ENCODE measurements at places on chromosomes 6 and 20.

DNA sequence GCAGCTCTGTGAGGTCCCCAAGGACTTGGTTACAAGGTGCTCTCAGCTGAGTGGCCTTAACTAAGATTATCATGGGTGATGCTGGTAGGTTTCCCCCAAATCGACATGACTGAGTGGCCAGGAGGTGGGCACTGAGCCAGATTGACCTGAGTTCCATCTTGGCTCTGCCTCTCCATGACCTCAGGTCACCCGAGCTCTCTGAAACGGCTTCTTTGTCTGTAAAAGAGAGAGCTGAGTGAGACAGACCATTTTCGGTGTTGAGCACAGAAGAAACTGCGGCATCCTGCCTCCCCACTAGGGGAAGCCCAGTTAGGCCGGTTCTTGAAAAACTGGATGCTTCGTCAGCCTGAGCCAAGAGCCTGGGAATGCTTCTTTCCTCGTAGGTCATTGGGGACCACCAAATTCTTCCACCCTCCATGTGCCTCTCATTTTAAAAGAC lies 14.1 kb upstream of the STX16 start:
- no peak for DNase-seq

DNA sequence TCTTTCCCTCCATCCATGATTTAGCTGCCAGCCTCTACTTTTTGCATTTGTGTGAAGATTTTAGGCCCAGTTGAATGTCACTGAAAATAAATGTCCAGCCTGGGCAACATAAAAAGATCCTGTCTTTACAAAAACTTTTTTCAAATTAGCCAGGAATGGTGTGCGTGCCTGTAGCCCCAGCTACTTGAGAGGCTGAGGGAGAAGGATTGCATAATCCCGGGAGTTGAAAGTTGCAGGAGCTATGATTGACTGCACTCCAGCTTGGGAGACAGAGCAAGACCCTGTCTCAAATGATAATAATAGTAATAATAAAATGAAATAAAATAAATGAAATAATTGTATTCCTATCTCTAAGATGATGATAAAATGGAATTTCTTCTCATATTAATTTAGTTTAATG lies 5.0 kb upstream of the GFOD1 start:
- no peak for DNase-seq

DNA sequence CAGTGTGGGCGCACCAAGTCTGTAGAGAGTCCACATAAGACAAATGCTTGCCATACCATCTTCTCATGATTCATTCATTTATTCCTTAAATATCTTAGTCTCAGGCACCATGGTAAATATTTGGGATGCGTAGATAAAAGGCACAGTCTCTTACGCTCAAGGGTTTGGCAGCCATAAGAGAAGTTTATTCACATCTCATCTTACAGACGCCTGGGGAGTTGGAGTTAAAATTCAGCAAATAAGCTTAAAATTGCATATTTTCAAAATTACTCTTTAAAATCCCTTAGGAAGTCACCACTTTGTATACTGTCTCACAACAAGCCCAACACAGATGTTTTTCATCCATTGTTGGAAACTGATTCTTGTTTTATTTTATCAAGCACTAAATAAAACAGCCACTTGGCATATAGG lies 363.3 kb downstream of the KIF16B start:
- no peak for DNase-seq

GRCh38 chr6:161613711-161614110 lies 339.9 kb upstream of the AGPAT4 start:
- no peak for DNase-seq

- no peak for DNase-seq
Measured at GRCh38 chr6:163776196-163776905, 361.8 kb downstream of the QKI start.

GRCh38 chr6:130138116-130138908 lies 84.4 kb downstream of the SAMD3 start:
- DNase-seq: no peak

DNA sequence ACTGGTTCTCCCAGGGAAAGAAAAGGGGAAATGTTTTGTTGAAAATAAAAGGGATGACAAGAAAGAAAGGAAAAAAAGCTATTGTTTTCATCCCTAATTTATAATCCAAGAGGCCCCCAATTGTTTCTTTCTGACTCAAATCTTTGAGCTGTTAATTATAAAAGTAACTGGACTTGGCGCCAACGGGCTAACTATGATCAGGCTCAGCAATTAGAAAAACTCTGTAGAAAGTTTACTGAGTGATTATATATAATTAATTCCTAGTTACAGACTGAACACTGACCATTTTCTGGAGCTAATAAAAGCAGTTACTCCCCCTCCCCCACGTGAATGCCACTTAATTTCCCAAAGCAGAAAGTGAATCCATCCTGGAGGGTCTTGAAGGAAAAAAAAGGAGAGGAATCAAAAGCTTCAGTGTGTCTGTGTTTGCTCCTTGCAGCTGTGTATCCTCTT lies 3.2 kb downstream of the ZMYND8 start:
- peak; percentile 22 for DNase-seq

DNA sequence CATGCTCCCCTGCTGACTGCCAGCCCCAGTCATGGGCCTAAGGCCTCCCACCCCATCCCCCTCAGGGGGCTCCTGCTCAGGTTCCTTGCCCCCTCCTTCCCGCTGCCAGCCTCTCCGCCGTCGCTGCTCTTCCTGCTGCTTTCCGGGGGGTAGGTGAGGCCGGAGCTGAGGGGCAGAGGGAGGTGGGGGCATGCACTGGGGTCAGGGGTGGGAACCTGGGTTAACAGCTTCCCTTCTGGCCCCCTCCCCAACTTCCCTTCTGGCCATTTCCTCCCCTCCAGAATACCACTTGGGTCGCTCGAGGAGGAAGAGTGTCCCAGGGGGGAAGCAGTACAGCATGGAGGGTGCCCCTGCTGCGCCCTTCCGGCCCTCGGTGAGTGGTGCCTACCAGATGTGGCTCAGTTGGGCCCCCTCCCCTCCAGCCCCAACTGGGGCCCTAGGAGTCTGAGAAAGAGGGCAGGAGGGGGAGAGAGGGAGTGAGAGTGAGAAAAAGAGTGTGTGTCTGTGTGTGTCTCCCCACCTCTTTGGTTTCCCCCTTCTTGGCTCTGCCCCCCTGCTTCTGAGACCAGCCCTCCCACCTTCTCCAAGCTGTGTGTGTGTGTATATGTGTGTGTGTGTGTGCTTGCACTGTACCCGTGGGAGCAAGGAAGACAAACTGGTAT lies 12.1 kb downstream of the SYNGAP1 start:
- DNase-seq: no peak

GRCh38 chr6:150646228-150646627 lies 46.5 kb downstream of the PLEKHG1 start:
- no peak for DNase-seq

GRCh38 chr20:44756011-44756688 lies 10.5 kb downstream of the KCNK15 start:
- DNase-seq: no peak

DNA sequence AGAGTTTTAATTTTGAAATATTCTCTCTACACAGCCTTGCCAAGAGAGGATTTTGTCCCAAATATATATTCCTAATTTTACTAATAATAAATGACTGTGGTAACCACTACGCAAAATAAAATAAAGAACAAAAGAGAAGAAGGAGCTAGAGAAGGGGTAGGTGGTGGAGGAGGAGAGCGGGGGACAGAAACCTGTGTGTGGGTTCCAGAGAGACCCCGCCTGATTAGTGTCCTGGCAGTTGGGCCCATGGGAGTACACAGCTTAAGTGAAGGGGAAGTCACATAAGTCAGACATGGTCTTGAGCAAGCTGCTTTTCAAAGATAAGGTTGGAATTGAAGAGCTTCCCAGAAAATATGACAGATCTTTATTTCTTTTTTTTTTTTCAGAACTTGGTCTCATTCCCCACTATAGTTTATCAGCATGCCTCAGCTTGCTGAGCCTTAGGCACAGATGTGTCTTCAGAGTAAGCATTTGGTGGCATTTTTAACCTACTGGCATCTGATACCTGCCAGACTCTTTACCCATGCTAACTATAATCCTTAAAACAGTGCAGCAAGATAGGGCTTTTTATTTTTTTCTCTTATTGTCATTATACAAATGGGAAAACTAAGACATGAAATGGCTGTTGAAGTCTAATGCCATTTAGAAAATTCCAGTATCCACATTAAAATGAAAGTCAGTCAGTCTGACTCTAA lies 9.6 kb upstream of the RHAG start:
- no peak for DNase-seq

DNA sequence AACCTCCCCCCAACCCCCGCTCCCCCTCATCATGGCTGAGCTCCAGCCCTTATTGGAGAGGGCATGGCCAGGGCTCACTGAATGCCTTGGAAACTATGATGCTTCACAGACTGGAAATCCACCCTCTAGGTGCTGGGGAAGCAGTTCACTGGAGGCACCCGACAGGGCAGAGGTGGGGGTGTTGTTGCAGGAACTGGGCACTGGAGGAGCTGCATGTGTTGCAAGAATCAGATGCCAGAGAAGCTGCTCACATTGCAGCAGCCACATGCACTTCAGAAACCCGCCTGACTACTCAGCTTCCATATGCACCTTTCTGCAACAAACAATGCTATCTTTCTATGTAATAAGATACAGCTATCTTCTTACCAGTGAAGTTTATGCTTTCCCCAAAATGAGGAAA lies 7.9 kb upstream of the TBPL1 start:
- DNase-seq: no peak

- DNase-seq: no peak
Measured at GRCh38 chr6:122180132-122180531, 219.3 kb upstream of the HSF2 start.

- no peak for DNase-seq
Measured at GRCh38 chr6:161319231-161319630, 45.4 kb upstream of the AGPAT4 start.

DNA sequence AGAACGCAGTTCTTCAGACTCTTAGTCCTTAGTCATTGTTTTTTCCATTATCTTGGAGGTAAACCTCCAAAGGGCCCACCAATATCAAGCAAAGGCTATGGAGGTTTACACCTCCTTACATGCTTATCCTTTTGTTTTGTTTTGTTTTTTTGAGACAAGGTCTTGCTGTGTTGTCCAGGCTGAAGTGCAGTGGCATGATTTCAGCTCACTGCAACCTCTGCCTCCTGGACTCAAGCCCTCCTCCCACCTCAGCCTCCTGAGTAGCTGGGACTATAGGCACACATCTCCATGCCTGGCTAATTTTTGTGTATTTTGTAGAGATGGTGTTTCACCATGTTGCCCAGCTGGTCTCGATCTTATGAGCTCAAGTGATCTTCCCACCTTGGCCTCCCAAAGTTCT lies 26.3 kb downstream of the ADGRG6 start:
- DNase-seq: no peak

- no peak for DNase-seq
Measured at GRCh38 chr20:18790787-18791186, 22.8 kb upstream of the SCP2D1 start.

GRCh38 chr6:38367231-38367630 lies 272.5 kb downstream of the BTBD9 start:
- no peak for DNase-seq

DNA sequence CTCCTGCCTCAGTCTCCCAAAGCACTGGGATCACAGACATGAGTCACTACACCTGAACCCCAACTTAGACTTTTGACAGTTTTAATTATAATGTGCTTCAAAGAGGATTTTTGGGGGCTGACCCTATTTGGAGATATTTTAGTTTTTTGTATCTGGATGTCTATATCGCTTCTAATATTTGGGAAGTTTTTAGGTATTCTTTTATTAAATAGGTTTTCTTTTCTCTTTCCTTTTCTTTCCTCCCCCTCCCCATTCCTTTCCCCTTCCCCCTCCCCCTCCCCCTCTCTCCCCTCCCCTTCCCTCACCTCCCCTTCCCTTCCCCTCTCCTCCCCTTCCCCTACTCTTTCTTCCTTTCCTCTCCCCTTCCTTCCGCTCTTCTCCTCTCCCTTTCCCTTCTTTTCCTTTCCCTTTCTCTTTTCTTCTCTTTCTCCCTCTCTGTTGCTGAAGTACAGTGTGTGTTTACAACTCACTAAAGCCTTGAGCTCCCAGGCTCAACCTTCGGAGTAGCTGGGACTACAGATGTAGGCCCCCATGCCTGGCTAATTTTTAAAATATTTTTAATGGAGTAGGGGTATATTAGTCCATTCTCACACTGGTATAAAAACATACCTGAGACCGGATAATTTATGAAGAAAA lies 24.4 kb upstream of the NKX2-4 start:
- no peak for DNase-seq

- DNase-seq: no peak
Measured at GRCh38 chr20:49905415-49906091, 9.8 kb downstream of the SPATA2 start.

DNA sequence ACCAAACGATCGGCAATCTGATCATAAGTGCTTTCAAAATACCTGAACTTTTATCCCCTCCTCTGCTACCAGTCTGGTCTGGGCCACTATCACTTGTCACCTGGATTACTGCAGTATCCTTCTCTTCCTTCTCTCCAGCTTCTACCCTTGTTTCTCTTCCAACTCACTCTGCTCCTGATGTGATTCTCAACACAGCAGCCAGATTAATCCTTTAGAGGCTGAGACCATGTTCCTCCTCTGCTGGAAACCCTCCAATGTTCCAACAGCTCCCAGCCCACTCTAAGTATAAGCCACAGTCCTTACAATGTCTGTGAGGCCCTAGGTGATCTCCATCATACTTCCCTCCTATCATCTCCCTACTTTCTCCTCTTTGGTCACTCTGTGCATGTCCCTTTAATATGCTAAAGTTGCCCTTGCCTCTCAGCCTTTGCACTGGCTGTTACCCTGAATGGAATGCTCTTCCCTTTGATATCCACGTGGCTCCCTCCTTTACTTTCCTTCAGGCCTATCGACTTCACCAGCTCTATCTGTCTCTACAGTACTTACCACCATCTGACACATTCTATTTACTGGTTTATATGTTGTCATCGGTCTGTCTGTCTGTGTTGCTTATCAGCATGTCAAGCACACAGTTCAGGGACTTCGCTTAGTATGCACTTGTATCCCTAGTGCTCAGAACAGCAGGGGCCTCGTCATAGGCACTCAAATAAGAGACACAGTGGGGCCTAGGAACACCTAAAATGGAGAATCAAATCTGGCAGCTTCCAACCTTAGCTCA lies 35.0 kb upstream of the RNF24 start:
- DNase-seq: no peak

DNA sequence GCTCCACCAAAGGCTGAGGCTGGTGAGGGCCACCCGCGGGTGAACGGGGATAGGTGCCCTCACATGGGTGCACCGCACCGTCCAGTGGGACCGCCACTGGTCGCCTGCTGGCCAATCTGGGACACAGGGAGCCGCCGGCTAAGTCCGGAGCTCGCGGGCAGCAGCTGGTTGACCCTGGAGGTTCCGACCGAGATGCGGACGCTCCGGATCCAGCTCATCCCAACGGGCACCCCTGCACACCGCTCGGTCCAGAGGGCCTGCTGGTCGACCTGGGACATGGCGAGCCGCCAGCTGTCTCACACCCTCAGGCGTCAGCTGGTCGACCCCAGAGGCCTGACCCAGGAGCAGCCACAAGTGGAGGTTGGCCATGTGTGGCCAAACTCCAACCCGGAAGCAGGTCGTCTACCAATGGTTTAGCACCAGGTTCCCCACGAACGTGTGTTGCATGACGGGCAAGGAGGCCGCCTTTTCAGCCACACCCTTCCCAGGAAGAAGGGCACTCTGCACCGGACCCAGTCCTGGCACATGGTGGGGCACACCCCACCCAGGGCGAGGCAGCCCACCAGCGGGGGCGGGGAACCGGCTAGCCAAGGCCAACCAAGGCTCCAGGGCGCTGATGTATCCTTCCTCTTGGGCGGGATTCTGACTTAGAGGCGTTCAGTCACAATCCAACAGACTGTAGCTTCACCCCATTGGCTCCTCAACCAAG lies 746.0 kb upstream of the DEFB115 start:
- DNase-seq: no peak

Data from NCI-H1092 treated with DMSO at 0.1 percent for 48 hours (cell line).